Activated CD8-positive, alpha-beta memory T cell treated with anti-CD3 and anti-CD28 coated beads, Interleukin-2, amount 50 U/mL, for 4 hours (primary cell): ENCODE measurements at places on chromosomes 11 and 22.

DNA sequence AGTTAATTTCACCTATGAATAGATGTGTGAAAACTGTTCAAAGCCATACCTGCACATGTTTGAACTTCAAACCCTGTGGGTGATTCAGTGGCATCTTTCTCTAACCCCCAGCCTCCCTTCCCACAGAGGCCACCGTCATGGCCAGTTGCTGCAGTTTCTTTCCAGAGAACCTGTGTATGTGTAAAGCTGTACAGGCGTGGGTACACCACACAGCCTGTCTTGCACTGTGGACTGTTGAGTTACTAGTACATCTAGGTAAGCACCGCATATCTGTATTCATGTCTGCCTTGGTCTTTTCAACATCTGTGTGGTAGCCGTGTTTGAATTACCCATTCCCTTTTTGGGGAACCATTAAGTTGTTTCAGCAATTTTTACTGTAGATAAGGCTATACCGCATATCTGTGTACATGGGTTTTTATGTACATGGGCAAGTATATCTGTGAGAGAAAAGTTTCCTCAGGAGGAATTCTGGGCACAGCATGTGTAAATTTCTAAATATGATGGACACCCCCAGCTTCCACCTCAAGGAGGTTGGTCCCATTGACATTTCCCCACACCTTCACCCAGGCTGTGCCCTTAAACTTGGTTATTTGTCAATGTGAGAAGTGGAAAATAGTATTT is 13.9 kb downstream of the NEAT1 start:
- DNase-seq = peak; percentile 14

GRCh38 chr22:17917490-17917983 is 106.8 kb downstream of the MICAL3 start:
- DNase-seq = no peak

DNA sequence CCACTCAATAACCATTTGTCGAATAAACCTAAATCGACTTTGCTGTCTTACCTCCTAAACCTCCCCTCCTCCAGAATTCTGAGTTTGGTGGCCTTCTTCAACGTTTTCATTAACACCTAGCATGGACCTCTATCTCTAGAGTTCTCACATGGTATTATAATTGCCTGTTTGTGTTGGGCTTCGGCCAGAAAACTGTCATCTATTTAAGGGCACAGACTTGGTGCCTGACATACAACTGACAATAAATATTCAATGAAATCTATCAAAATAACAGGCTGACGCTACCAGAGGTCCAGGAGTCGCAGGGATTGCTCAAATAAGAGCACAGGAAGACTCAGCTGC is 687 bp downstream of the ALKBH8 start:
- no peak for DNase-seq

GRCh38 chr11:43832536-43832935 is 48.1 kb upstream of the ALKBH3 start:
- DNase-seq = no peak

- no peak for DNase-seq
Measured at GRCh38 chr11:78808923-78809322, 234.3 kb upstream of the NARS2 start.

GRCh38 chr22:42799461-42800405 is 57.3 kb downstream of the ARFGAP3 start:
- no peak for DNase-seq

- peak; percentile 74 for DNase-seq
Measured at GRCh38 chr11:66429983-66430602, 8.6 kb downstream of the MRPL11 start.

- DNase-seq = no peak
Measured at GRCh38 chr11:73359930-73360742, 16.1 kb upstream of the RELT start.

DNA sequence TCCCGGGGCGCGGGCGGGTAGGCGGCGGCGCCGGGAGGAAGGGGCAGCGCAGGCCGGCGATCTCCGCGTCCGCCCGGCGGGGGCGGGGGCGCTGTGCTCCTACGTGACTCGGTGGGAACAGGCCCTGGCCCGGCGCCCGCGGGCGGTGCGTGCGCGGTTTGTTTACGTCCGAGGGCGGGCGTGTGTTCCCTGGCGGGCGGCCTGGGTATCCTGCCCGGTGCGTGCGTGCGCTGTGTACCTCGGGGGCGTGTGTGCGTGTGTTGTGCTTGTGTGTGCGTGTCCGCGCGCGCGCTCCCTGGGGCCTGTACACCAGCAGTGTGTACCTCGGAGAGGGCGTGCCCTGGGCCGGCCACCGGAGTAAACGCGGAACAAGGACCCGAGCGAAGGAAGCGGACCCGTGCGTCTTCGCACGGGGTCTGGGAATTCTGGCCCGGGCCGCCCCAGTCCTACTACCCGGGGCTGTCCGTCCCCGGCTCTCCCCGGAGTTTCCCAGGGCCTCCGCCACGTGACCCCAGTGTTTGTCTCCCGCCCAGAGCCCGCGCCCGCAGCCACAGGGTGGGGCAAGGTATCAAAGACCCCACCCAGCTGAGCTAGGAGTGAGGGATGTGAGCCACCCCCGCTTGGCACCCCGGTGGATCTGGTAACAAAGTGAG is 769 bp downstream of the MAFF start:
- peak; percentile 47 for DNase-seq

- DNase-seq = no peak
Measured at GRCh38 chr22:17639247-17639741, 737 bp downstream of the BCL2L13 start.

DNA sequence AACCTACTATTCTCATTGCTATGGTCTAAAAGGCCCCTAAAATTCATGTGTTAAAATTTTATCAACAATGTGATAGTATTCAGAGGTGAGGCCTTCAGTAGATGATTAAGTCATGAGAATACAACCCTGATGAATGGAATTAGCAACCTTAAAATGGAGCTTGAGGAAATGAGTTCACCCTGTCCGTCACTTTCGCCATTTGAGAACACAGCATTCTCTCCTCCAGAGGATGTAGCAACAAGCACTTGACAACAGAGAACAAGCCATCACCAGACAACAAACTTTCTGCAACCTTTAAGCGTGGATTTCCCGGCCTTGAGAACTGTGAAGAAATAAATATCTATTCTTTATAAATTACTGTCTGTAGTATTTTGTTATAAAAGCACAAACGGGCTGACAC is 197.0 kb downstream of the SBF2 start:
- no peak for DNase-seq

DNA sequence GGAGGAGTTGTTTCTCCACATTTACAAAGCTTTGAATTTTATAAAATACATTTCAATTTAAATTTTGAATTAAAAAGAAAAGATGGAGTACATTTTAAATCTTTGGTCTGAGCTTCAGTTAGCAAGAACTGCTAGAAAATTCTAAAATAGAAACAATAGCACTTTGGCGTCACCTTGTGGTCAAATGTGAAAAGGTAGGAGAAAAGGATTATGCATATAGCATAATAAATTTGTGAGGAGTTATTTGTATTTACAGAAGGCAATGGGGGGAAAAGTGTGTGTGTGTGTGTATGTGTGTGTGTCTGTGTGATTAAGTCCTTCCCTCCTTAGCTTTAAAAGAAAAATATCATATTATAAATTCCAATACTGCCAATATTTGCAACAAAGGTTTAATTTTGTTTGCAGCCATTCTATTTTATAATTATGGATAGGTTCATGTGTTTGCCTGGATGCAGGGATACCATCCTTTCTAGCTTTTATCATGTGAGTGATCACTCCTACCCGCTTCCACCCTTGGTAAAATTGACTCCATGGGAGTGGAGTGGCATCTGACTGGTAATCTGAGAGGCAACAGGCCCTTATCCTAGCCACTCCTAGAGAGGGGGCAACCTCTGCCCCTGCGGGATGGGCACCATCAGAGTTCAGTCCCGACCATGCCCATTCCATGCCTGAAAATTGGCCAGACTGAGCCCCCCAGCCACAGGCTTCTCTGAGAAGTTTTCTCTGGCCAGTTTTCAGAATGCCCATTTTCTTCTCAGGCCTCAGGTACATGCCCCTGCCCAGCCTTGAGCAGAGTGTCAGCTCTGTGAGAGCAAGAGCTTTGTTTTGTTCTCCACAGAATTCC is 13.6 kb upstream of the LGR4 start:
- DNase-seq = no peak

GRCh38 chr11:134639586-134640330 is 227.7 kb upstream of the B3GAT1 start:
- no peak for DNase-seq

DNA sequence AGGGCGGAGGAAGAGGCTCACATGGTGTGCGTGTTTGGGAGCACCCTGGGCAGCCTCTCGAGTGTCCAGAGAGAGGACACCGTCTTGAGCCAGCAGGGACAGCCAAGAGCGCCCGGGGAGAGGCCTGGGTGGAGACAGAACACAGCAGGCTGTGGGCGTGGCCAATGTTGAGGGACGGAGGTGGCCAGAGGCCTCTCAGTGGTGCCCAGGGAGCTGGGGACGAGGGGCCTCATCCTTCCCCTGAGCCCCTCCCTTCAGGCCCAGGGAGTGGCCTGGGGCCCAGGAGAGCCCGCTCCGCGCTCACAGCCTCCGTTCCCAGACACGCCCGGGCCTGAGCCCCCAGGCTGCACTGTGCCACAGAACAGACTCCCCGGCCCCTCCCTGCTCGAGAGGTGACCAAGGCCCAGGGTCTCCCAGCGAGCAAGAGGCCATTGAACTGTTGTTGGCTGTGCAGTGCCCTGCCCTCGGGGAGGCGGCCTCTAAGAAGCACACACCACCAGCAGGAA is 48.4 kb downstream of the CDKN1C start:
- no peak for DNase-seq

GRCh38 chr22:27892811-27893210 is 26.2 kb downstream of the PITPNB start:
- DNase-seq = no peak

DNA sequence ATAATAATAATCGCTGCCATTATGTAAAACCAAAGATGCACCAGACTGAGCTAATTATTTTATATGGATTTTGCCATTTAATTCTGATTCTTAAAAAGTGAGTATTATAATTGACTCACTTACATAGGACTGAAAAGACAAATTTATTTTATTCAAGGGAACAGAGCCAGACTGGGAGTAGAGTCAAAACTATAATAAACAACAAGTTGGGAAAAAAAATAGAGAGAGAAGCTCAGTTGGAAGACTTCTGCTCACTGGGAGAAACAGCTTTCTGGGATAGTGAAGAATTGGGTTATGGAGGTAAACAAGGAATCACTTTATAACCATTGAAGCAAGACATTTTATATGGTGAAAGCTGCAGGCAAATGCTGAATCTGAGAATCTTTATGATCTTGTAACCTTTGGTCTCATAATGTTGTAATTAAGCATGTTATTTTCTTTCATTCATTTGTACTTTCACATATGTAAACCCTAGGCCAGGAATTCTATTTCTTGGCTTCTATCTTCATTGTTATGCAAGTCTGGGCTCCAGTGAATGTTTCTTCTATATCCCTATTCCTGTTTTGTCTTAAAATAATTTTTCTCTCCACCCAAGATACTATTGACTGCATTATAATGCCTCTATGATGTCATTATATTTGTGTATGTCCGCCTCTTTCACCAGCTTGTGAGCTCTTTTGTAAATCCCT is 725.3 kb upstream of the CCDC179 start:
- DNase-seq = no peak

GRCh38 chr11:316891-317301 is 3.1 kb downstream of the IFITM1 start:
- no peak for DNase-seq

GRCh38 chr11:101323997-101324396 is 194.4 kb upstream of the PGR start:
- no peak for DNase-seq

DNA sequence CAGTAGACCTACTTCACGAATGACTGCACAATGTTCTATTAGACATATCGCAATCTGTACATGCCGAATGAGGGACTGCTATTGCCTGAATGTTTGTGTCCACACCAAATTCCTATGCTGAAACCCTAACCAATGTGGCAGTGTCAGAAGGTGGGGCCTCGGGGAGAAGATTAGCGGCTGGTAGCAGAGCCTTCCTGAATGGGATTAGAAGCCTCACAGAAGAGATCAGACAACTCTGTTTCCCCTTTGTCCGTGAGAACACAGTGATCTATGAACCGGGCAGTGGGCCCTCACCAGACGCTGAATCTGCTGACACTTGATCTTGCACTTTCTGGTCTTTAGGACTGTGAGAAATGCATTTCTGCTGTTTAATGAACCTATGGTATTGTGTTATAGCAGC is 33.1 kb downstream of the LRFN4 start:
- no peak for DNase-seq

- DNase-seq = no peak
Measured at GRCh38 chr11:68116126-68116525, 5.1 kb downstream of the CHKA start.

DNA sequence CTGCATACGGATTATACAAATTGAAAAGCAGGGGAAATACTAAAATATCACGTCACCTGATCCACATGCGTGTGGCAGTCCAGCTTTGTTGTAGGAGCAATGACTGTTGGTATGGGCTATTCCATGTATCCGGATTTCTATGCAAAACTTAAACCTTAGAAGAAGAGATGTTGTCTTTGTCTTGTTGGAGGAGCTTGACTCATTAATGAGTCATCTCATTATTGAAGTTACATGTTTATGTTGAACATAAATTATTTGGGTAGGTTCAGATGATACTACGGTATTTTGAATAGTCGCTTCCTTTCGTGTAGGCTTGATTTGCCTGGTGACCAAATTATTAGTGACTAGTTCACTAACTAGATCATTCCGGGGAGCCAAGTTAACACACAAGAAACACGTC is 806 bp upstream of the SAAL1 start:
- no peak for DNase-seq

GRCh38 chr11:17734418-17734911 is at the start of gene KCNC1:
Gene KCNC1, plus strand, starts transcription at chr11:17734781. Its CDS starts 1,222 bp downstream, at chr11:17736003.
- DNase-seq = no peak

DNA sequence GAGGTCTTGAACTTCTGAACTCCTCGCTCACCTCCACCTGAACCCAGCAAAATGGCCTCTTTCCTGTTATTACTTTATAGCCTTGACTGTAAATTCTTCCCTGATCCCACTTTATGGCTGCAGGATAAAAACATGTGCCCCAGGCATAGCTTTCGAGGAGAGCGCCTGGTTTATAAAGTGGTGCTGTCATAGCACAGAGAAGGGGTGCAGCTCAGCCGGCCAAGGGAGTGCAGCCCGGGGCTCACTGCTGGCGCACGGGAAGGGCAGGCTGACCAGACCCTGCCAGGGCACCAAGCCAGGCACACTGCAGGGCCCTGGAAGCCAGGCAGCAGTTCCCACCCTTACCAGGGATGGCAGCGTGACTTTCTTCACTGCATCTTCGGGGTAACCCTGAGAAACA is 50.9 kb downstream of the ISX start:
- DNase-seq = no peak

- no peak for DNase-seq
Measured at GRCh38 chr11:122847466-122847865, 9.2 kb downstream of the CRTAM start.
